ENCODE measurements at places on chromosomes 1 and 21.

GRCh38 chr21:42062236-42063022 lies 8.7 kb upstream of the UMODL1 start:
- DNase-seq: peak; percentile 68

GRCh38 chr21:19767546-19767945 lies 1230.7 kb upstream of the NCAM2 start:
- DNase-seq: no peak

- no peak for DNase-seq
Observed at GRCh38 chr1:80531182-80531581, 1269.6 kb upstream of the ADGRL2 start.

DNA sequence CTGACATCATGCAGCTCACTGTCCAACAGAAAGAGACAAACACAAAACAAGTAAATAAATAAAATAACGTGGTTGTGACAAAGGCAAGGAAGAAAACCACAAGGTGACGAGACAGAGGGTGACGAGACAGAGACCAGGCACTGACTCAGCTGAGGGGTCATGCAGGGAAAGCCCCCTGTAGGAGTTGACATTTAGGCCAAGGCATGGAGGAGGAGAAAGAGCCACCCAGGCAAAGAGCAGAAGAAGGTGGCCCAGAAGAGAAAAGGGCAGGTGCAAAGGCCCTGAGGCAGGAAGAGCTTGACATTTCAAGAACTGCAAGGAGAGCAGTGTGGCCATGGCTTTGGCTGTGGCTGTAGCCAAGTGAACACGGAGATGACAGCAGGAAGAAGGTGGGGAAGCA lies 65.1 kb upstream of the ID3 start:
- no peak for DNase-seq

DNA sequence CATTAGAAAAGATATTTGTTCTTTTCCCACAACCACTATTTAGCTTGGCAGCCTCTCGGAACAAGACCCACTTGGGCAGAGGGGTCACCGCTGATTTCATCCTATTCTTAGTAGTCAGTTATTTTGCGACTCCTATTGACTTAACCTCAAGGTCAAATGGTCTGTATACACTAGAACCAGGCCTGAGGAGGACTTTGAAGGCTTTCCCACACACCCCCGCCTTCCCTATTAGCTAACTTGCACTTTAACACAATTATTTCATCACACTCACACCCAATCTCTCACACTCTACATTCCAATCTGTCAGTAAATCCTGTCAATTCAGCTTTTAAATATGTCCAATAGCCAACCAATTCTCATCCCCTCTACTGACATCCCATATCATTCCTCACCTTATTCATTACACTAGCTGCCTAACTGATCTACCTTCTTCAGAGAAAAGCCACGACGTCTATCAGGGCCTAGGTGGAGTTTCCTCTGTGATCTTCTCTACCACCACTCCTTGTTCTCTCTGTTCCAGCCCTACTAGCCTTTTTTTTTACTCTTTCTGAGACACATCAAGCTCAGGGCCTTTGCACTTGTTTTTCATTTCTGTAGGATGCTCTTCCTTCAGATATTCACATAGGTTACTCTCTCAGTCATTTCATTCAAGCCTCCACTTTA lies 1.0 kb upstream of the NIBAN1 start:
- no peak for DNase-seq

- no peak for DNase-seq
Observed at GRCh38 chr1:67031121-67031858, 22.7 kb downstream of the SLC35D1 start.
